ENCODE measurements at places on chromosomes 11 and 22. TPM values are rescaled to one million over a fixed set of nuclear protein-coding genes. Genes with fewer than 3 reads are reported as not detected.

C11orf91 gene
- total RNA-seq: not detected

SAA4 gene
- not detected for total RNA-seq

GRCh38 chr22:29184849-29185490 lies 20.7 kb upstream of the EMID1 start:
- H3K4me1 ChIP-seq: no peaks in the 10 kb centered on the region
- no peak for DNase-seq
- H3K4me3 ChIP-seq: no peak overlapping the region

- H3K27ac ChIP-seq: peak overlapping the region; percentile 64
- H3K36me3 ChIP-seq: no peaks in the 10 kb centered on the region
- H3K4me3 ChIP-seq: no peak overlapping the region
- peaks cover 25% of the 10 kb centered on the region for H3K4me1 ChIP-seq
- peaks cover 21% of the 10 kb centered on the region for H3K27me3 ChIP-seq
Observed at GRCh38 chr11:107769189-107769588, 57.3 kb upstream of the SLN start.

DNA sequence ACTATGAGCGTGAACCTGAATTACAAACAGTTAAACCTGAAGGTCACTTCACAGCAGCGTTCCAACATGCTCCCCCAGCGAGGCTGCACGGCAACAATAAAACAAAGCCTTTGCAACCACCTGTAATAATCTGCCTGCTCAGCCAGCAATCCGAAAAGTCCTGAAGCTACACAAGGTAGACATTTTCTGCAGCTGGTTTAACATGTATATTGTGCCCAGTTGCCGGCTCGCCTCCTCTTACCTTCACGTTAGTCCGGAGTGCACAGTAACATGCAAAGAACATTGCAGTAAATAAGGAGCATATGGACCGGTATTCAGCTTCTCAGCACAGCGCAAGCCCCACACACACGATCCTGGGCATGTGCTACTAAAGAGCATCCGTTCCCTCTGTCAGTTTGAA lies 704.3 kb downstream of the DLG2 start:
- no peak overlapping the region for H3K4me3 ChIP-seq
- H3K27me3 ChIP-seq: no peaks in the 10 kb centered on the region
- DNase-seq: no peak
- H3K4me1 ChIP-seq: no peaks in the 10 kb centered on the region
- no peaks in the 10 kb centered on the region for H3K36me3 ChIP-seq
- no peak overlapping the region for H3K27ac ChIP-seq
